ENCODE measurements at places on chromosomes 1 and 21.

DNA sequence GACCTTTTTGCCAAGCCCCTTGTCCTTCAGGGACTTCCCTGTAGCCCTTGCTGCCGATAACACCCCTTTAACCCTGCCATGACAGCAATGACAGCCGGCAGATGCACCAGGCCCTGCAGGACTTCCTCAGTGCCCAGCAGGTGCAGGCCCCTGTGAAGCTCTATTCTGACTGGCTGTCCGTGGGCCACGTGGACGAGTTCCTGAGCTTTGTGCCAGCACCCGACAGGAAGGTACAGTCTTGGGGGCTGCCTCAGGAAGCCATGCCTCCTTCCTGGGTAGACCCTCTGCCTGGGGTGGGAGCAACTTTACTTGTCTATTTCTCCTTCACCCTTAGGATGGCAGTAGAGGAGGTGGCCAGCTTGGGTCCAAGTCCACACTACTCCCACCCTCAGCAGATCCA, 16.1 kb upstream of the PADI6 start:
- DNase-seq, result no peak

GRCh38 chr1:16242556-16243214, 5.7 kb upstream of the CPLANE2 start:
- no peak for DNase-seq

DNA sequence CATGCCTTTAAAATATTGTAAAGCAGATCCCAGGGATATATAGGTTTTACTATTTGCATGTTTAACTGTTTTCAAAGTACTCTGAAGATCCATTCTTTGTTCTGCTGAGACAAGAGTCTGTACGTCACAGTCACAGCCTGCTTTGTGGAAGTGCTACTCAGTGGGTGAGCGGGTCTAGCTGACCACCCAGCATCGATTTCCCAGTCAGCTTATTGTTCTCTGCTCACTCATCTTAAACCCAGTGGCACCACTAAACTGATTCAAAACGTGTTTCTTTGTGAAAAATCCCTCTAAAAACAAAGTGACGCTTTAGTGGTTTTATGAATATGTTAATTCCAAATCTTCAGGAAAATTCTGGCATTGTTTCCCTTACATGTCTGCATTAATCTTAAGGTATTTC, 12.4 kb downstream of the PLPP3 start:
- DNase-seq, result no peak

GRCh38 chr1:3071565-3072390, 2.8 kb downstream of the PRDM16 start:
- DNase-seq, result no peak

DNA sequence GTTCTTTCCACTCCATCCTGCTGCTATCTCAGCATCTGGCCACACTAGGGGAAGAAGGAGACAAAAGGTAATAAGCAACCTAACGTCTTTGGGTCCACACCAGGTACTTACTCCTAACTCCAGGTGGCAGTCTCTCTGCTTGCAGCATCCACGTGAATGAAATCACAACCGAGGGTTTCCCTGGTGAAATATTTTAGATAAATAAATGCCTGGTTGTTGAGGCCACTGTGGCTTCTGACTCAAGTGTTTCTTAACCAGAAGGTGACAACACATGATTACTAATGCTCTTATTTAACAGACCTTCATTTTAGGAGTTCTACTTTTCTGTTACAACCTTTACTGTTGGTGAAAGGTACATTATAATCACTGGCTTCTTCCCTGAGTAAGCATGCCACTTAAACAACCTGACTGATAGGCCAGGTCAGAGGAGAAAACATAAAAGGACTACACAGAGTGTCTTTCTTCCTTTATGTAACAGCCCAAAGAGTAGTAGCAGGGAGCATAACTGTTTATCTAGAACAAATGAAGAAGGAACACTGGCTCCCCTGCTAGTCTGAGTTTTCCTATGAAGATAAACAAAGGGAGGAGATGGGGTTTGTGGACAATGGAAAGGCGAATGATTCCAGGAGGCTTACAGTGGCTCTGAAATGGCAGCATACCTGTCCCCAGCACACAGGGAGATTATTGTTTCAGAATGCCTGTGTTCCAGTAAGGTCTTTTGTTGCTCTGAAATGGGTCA, 59.9 kb downstream of the SYT6 start:
- no peak for DNase-seq

GRCh38 chr21:43985690-43986251, 26.3 kb upstream of the TRAPPC10 start:
- no peak for DNase-seq

GRCh38 chr1:151165281-151165737, 393 bp downstream of the LYSMD1 start:
- no peak for DNase-seq

DNA sequence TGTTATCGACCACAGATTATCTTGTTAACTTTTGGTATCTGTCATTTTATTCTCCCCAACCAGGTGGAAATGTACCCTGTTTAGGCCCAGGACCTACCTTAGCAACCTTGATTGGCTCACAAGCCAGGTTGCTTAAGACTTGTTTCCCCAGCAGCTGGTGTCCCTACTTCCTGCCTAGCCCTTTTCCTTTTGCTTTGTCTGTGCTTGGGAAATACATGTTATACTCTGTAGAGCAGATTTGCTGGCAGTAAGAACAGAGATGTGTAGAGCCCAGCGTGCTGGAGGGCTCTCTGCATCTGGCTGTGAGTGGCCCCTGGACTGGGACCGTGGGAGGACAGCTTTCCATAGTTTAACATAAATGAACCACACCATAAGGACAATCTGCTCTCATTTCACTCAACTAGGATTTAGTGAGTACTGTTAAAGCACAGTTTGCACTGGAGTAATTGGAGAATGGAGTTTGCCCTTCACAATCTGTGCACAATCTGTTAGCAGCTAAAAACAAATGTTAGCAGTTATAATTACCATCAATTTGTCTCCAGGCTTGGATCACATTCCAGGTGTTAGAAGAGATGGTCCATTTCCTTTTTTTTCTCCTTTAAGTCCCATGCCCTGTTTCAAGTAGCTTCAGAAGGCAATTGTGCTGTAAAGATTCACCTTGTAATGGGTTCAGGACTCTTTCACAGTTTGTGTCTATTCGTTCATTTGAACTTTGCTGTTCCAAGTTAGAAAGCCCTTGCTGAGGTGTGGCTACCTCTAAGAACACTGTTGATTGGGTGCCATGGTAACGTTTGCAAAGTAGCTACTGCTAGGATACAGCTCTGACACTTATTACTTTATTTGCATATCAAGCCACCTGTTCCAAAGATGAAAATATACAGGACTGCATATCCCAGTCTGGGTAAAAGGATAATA, at the start of gene APOBEC4:
TSS of gene APOBEC4 (minus strand) at position 770 of the 915 bp plus-strand sequence. CDS start 4,535 bp downstream, outside the sequence.
- no peak for DNase-seq

GRCh38 chr1:156096640-156097391, 14.6 kb upstream of the MEX3A start:
- peak; percentile 84 for DNase-seq

Measured in amniotic stem cell (primary cell).